Esophagus squamous epithelium (tissue), 5 donors: ENCODE measurements at places on chromosomes 16 and 17.

DNA sequence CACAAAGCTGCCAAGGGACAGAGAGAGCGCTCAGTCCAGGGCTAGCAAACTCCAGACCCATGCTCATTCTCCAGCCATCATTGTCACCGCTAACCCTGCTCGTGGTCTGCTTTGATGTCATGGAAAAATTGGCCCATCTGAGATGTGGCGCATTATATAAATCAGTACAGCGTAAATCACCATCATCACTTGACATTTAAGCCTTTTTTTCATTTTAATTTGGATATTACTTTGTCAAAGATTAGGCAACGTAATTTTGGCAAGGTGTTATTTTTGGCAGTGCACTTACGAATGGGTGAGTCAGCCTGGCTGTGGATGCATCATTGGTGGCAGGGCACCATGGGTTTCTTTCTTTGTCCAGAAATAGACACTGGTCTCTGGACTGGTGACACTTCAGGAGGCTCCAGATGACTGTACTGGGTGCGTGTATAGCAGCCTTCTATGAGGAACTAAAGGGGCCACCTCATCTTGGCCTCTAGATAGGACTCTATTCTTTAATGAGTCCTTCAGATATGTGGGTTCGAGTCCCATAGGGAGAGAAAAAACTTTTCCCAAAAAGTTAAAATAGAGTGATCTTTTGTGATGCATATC lies 166.3 kb downstream of the MSI2 start:
- DNase-seq, result no peak

GRCh38 chr16:49635591-49636581 lies 220.0 kb downstream of the ZNF423 start:
- no peak for DNase-seq

GRCh38 chr16:56611281-56611833 lies 3.0 kb downstream of the MT2A start:
- DNase-seq, result no peak

GRCh38 chr16:59126486-59126885 lies 392.4 kb upstream of the GOT2 start:
- no peak for DNase-seq

- DNase-seq, result no peak
These were observed 55.9 kb downstream of the DYNLRB2 start for GRCh38 chr16:80596507-80597207.

DNA sequence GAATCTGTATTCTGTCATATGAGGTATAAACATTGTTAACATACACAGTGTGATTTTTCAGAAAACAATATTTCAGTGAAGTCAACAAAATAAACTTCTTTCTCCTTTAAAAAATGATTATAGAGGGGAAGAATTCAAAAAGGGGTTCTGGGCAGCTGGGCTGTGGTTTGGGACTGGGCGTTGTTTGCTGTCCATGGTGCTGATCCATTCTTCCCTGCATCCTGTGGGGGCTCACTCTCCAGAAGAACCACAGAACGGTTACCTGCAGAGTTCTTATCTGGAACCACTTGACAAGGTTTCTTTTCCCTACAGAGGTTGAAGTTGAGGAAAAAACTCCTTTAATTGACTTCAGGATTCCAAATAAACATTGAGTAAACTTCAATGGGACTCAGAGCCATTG lies 1091.0 kb downstream of the CDH8 start:
- no peak for DNase-seq

DNA sequence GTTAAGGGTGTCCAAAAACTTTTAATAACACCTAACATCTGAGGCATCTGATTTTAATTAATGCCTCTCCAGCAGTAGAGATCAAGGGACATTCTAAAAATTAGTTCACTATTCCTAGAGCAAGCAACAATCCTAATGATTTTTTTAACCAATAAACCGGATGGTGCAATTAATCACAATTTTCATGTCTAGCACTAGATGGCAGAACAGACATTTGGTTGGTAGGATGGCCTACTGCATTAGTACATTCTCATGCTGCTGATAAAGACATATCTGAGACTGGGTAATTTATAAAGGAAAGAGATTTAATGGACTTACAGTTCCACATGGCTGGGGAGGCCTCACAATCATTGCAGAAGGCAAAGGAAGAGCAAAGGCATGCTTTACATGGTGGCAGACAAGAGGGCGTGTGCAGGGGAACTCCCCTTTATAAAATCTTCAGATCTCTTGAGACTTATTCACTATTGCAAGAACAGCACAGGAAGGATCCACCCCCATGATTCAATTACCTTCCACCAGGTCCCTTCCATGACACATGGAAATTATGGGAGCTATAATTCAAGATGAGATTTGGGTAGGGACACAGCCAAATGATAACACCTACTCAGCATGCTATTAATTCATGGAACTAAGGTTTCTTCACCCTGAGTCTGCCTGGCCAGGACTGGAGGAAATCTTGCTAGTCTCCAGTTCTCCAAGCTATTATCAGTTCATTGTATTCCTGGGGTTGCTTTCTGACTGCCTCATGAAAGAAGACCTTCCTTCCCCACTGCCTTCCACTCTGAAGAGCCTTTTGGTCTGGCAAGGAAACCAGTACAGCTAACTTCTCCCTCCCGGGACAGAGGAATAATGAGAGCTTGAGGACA lies 24.8 kb downstream of the HS3ST3A1 start:
- no peak for DNase-seq

- no peak for DNase-seq
These were observed 26.7 kb downstream of the SDK2 start for GRCh38 chr17:73617501-73617900.

DNA sequence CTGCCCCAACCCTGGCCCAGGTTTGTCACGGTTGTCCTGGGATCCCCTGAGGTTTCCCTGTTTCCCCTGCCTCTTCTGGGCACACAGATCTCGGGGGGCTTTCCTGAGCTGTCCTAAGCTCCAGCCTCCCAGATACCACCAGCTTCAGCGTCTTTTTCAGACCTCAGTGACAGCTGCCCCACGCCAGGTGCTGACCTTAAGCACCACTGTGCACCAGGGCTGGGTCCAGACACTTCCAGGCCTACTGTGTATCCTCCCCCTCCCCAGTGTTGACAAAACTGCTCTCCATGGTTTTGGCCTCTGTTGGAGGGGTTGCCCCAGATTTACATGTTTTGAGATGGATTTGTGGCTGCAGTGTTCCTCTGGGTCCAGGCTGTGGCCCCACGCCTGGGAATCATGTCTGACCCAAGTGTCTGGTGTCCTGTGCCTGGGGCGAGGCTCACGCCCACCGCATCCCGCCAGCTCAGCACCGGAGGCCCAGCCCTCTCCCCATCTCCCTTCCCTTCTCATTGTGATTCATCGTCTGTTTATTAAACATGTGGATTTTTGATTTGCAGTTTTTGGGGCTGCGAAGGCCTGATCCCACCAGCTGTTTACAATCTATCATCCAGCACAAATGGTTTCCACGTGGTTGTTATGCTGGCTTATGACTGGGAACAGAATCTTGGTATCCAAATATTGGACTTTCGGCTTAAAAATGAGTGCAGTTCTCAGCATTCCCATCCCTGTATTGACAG lies 82.1 kb downstream of the METRNL start:
- DNase-seq, result no peak

GRCh38 chr17:21127509-21128077 lies 829 bp downstream of the DHRS7B start:
- DNase-seq, result no peak

DNA sequence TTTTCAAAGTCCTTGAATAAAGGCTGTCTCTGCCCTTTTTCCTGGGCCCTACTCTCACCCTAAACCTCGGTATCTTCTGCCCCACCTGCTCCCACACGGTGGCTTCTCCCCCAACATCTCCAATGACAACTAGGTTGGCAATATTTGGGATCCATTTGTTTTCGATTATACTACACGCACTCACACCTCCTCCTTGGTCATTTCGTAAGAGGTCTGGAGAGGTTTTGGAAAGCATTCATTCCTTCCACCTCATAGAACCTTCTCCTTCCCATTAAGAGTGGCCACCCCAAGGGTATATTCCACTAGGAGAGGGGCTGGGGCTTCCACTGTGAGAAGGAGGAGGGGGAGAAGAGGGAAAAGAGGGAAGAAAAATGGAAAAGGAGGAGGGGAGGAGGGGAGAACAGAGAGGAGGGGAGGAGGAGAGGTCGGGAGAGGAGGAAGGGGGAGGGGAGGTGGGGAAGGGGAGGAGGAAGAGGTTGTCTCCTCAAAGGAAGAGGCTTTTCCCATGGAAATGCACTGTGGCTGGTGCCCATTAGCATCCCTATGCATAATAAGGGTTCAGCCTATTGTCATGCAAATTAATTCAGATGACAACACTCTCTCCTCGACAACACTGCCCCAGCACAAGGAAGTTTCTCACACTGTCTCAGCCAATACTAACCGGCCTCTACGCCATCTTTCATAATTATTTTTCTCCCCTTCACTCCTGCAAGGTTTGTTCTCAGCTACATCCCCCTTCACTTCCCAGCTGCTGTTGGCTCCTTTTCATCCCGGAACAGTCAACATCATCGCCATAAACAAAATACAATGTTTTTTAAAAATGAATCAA lies 30.0 kb downstream of the SOX9 start:
- no peak for DNase-seq

- DNase-seq, result no peak
These were observed 68.7 kb downstream of the TTC19 start for GRCh38 chr17:16068323-16068722.

GRCh38 chr17:45227101-45227925 lies 5.6 kb downstream of the FMNL1 start:
- no peak for DNase-seq

GRCh38 chr16:52812678-52813556 lies 239.8 kb downstream of the CHD9NB start:
- no peak for DNase-seq

DNA sequence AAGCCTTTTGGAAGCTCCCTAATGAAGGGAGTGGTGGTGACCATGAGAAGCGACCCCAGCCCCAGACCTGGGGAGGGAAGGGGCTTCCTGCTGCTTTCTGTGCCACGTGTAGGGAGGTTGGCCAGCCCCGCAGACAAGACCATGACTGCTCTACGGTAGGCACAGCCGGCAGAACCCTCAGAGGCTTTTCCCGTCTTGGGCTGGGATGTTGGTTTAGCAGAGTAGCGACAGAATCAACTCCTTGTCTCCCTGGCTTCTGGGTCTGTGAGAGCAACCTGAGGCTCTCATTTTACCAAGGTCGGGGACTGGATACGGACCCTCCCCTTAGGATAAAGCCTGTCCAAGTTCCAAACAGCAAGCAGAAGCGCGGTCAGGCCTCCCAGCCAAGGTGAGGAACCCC lies 123.3 kb downstream of the AXIN2 start:
- no peak for DNase-seq

GRCh38 chr16:24054741-24055491 lies 201.2 kb upstream of the CACNG3 start:
- DNase-seq, result no peak

- no peak for DNase-seq
These were observed 2.0 kb downstream of the LHX1 start for GRCh38 chr17:36939052-36939801.

DNA sequence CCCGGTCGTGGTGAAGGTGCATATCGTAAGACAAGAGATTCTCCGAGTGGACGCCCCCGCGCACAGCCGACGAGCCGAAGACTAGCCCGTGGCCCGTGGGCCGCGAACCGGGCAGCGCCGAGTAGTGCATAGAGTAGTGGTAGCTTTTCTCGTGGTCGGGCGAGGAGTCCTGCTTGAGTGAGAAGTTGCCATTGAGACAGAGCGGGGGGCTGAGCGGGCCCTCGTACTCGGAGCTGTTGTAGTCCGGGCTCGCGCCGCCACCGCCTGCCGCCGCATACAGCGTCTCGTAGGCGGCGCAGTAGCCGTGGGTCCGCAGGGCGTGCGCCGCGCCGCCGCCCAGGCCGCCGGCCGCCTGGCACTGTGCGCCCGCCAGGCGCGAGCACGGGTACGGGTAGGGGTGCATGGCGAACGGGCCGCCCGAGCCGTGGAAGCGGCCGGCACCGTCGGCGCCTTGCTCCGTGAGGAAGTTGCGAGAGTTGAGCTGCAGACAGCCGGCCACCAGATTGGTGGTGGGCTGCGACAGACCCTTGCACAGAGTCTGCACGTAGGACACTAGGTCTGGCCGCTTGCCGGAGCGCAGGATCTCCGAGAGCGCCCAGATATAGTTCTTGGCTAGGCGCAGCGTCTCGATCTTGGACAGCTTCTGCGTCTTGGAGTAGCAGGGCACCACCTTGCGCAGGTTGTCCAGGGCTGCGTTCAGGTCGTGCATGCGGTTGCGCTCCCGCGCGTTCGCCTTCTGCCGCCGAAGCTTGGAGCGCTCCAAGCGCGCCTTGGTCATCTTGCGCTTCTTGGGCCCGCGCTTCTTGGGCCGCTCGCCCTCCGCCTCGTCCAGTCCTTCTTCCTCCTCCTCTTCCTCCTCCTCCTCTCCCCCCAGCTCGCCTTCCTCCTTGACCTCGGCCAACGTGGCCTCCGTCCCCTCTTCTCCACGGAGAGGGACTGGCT lies 2.0 kb downstream of the NEUROD2 start:
- no peak for DNase-seq

- DNase-seq, result no peak
These were observed 452.2 kb upstream of the EEF2KMT start for GRCh38 chr16:5549802-5550201.

DNA sequence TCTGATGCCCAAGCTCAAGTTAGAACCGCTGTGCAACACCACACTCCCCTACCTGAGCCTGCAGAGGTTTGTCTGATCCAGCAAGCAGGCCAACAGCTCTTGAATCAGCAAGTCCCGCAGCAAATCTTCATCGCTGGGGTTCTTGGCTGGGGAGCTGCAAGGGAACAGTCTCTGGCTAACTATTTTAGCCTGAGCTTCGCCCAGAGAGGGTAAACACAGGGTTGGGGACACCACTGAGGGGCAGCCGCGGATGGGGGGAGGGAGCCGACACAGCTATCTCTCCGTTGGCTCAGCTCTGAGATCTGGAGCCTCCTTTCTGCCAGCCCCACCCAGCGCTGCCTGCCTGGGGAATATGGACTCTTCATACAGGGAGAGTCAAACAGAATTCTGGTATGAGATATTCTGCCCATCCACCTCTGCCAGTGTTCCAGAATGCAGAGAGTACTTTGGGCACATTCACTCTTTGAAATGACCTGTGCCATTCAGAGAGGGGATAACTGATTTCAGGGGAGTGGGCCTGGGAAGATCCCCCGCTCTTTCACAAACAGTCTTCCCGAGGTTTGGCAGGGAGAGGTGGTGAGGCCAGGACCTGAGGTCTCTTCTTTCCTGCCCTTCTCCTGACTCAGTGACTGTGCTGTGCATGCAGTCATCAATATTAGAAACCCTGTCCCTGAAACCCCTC lies 7.4 kb downstream of the GIP start:
- DNase-seq, result no peak

DNA sequence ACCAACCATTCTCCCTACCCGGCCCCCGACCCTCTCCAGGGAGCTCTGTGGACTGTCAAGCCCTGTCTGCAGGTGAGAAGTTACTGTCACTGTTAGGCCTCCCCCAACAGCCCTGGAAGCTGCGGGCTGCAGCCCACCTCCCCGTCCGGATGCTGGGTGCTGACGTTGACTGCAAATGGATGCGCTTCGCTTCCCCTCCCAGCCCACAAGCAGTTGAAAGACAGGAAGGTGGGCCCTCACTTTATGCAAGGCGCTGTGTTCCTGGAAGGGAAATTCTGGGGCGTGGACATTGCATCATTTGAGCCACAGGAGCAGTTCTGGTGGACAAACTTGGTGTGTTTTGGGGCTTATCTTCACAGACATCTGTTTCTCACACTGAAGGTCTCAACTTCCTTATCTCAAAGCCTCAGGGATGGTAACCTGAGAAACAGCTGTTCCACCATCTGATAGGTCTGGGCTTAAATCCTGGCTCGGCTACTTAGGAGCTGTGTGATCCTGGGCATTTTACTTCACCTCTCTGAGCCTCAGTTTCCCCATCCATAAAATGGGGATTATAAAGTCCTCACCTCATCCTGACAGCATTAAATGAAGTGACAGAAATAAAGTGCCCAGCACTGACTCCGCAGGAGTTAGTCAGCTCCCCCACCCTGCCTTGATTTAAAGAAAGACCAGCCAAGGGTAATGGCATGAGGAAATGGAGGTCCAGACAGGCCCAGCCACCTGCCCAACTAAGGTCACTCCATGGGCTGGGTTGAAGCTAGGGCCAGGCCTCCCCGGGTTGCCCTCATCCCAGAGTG lies 4.6 kb upstream of the DRC7 start:
- DNase-seq, result no peak
